ENCODE measurements at places on chromosomes 16 and 17.

- DNase-seq = no peak
Observed at GRCh38 chr16:72815348-72816318, 232.3 kb downstream of the ZFHX3 start.

GRCh38 chr17:62627904-62628633 lies 599 bp downstream of the MRC2 start:
- DNase-seq = peak; percentile 68

DNA sequence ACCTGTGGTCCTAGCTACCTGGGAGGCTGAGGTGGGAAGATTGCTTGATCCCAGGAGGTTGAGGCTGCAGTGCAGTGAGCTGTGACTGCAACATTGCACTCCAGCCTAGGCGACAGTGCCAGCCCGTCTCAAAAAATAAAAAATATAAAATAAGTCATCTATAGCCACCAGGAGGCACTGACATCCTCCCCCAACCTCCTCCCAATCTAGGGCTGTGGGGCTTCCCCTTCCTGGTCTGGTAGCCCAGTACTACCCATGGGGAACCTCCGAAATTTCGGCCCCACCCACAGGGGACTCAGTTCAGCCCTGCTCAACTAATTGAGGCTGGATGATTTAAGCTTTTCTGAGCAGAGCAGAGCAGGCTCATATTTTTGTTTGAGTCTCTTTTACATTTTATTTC lies 3.2 kb downstream of the ZSCAN10 start:
- DNase-seq = no peak

- no peak for DNase-seq
Observed at GRCh38 chr16:17145029-17145428, 325.7 kb downstream of the XYLT1 start.

DNA sequence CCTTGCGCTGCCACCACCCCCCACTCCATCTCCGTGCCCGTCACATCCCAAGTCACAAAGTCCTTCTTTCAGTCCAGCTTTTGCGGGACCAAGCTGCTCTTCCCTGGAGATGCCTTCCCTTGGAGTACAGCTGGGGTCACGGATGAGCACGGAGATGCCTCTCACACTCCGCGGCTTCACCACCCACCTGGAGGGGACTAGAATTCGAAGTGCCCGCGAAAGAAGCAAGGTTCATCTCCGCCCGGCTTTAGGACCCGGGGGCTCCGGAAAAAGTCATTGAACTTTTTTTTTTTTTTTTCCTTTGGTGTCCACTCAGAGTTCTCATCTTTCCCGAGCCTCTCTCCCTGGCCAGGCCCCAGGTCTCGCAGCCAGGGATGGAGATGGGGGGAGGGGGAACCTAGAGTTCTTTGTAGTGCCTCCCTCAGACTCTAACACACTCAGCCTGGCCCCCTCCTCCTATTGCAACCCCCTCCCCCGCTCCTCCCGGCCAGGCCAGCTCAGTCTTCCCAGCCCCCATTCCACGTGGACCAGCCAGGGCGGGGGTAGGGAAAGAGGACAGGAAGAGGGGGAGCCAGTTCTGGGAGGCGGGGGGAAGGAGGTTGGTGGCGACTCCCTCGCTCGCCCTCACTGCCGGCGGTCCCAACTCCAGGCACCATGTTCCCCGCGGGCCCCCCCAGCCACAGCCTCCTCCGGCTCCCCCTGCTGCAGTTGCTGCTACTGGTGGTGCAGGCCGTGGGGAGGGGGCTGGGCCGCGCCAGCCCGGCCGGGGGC lies at the start of gene FKBP10:
TSS of gene FKBP10 (plus strand) at position 624 of the 771 bp plus-strand sequence. CDS start at position 655, 31 bp downstream.
- DNase-seq = peak; percentile 90

DNA sequence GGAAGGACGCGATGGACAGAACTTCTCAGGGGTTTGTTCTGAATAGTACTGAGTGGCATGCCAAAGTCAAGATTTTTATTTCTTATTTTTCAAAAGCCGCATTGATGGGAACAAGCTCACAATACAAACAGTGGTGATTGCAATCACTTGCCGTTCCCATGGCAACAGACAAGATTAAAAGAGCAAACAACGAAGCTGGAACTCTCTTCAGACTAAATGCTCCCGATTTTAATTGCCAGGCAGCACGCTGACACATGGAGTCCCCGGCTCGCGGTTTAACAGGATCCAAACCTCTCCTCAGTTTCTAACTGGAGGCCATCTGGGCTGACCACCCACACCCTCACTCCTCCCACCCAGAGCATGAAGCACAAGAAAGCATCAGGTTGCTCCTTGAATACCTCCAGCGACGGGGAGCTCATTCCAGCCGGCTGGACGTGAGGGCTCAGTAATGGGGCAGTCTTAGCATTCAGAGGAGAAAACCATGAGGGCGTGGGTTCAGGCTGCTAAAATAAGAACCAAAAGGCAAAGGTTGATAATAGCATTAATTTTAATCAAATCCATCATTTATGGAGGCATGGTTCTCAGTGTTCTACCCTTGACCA lies 41.5 kb downstream of the AIPL1 start:
- DNase-seq = no peak

DNA sequence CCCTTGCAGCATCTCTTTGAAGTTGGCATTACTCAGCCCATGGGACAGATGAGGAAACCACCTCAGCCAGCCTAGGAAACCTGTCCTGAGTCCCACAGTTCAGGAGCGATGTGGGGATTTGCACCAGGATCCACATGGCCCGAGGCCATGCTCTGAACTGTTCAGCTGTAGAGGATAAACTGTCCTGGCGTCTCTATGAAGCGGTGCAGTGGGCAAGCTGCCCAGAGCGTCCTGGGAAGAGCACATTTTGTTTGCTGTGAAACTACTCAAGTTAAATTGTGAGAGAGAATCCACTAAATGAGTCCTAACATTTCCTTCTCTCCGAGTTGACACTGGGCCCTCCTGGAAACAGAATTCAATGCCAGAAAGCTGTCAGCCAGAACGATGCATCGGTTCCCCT lies 276.6 kb upstream of the TNRC6C start:
- no peak for DNase-seq

DNA sequence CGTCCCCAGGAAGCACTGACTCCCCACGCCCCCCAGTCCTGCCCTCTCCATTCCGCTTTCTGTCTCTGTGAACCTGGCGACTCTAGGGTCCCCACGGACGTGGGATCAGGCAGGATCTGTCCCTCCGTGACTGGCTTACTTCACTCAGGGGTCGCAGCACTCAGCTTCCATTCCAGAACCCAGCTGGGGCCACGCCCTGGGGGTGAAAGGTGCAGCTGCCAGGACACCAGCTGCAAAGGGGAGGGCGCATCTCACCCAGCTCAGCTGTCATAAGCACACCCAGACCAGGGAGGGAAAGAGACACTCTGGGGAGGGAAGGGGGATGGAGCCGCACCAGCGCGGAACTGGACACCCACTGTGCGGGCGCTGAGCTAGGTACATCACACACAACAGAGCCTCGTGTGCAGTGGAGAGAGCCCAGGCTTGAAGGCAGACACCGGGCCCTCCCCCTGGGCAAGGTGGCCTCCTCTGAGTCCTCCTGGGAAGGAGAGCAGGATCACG lies 18.5 kb upstream of the HEXD start:
- no peak for DNase-seq

DNA sequence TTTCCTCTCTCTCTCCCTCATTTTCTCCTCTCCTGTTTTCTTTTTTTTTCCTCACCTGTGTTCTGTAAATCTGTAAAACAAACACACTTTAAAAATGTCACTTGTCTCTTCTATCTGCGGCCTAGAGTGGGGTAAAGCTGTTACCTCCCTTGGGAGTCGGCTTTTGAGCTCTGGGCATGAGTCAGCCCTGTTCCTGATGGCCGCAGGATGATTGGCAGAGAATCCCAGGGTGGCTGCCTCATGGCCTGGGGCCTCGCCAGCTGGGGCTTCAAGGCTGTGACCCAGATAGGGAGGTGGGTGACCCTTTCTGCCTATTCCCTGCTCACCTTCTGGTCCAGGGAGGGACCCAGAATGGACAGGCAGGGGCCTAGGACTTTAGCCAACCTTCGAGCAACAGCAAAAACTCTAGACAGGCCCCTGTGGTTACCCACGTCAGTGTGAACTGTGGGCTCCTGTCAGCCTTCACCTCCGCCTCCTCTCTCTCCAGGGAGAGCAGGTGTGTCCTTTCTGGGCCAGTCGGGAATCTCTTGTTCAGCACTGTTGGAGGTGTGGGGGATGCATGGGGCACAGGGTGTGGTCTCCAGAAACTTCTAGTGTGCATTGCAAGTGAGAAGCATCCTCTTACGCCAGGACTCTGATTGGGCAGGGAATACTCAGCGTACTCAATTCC lies 87.4 kb downstream of the RAP1GAP2 start:
- DNase-seq = peak; percentile 76

DNA sequence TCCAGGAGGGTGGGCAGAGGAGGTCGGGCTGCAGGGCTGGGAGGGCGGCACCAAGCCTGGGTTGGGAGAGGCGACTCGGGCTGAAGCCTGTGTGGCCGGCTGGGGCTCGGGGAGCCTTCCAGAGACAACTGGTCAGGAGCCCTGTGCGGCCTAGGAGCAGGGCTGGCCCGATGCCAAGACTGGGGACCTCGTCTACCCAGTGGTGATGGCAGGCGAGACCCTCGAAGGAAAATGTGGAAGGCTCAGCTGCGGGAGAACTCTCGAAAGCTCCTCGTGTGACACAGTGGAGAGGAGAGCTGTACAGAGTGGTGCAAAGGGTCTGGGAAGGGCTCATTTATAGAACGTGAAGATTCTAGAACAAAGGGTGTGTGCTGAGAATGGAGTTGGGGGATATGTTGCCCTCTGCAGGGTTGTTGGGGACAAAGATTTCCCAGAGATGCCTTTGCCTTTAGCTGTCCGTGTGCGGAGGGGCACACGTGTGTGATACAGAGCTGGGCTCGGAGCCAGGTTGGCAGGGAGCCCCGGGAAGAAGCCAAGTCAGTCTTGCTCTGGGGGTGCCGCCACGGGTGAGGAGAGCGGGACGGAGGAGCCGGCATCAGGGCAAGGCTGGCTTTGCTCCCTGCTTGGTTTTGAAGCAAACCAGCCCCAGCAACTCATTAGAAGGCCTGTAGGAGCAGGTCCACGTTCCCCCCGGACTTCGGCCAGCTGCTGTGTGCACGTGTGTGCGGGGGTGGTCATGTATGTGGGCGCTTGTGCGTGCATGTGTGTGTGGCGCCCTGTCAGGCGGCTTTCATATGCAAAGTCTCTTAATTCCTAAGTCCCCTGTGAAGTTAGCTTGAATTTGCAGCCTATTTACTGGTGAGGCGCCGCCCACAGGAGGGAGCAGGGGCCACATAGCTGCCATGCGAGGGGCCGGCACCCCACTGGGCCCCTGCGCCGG lies 132.4 kb upstream of the CHMP6 start:
- peak; percentile 77 for DNase-seq

GRCh38 chr17:82098939-82099763 lies 1.1 kb upstream of the FASN start:
- no peak for DNase-seq

DNA sequence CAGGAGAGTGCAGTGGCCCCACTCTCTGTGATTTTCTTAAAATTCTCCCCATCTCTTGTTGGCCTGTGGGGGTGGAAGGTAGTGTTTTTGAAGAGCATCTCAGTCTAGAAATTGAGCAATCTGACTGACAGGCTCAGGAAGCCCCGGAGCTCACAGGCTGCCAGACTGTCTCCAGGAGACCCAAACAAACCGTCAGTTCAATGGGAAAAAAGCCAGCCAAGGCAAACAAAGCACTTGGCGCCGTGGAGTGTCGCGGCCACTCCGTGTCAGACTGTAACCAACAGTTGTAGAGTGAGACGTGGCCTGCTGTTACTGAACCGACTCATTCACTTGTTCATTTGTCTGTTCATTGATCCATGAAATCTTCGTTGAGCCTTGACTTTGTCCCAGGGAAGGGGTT lies 33.7 kb downstream of the RGS9 start:
- DNase-seq = no peak

Measured in urothelium cell line (cell line).